Glutamatergic neuron (in vitro differentiated cells): ENCODE measurements at places on chromosomes 12 and 14. TPM values are rescaled to one million over a fixed set of nuclear protein-coding genes. Genes with fewer than 3 reads are reported as not detected.

Gene LTB4R2
- 8.9 TPM for total RNA-seq

Gene CDH24
- 164 TPM for total RNA-seq

Gene GUCY2C
- total RNA-seq, result not detected

Gene ANO4
- 38.0 TPM for total RNA-seq

Gene GDF3
- total RNA-seq, result 0.34 TPM

- DNase-seq, result no peak
- no peaks in the 10 kb centered on the region for H3K27me3 ChIP-seq
- H3K27ac ChIP-seq, result no peak overlapping the region
- no peak overlapping the region for H3K4me3 ChIP-seq
Measured at GRCh38 chr12:91163116-91163515, 19.5 kb downstream of the DCN start.

GRCh38 chr12:54134850-54135249 is 53.9 kb downstream of the SMUG1 start:
- H3K36me3 ChIP-seq, result no peaks in the 10 kb centered on the region
- DNase-seq, result no peak
- H3K27ac ChIP-seq, result no peak overlapping the region
- H3K4me1 ChIP-seq, result peaks cover 32% of the 10 kb centered on the region

GRCh38 chr12:20272801-20273200 is 95.5 kb upstream of the PDE3A start:
- H3K4me1 ChIP-seq, result peaks cover 4% of the 10 kb centered on the region
- H3K27me3 ChIP-seq, result no peaks in the 10 kb centered on the region
- H3K4me3 ChIP-seq, result no peak overlapping the region
- DNase-seq, result no peak
- H3K27ac ChIP-seq, result no peak overlapping the region

GRCh38 chr12:79058342-79058741 is 193.8 kb downstream of the SYT1 start:
- H3K27me3 ChIP-seq, result no peaks in the 10 kb centered on the region
- H3K4me1 ChIP-seq, result no peaks in the 10 kb centered on the region
- H3K36me3 ChIP-seq, result no peaks in the 10 kb centered on the region
- H3K27ac ChIP-seq, result no peak overlapping the region

GRCh38 chr12:131128556-131128955 is 174.8 kb downstream of the ADGRD1 start:
- peaks cover 12% of the 10 kb centered on the region for H3K27me3 ChIP-seq
- H3K27ac ChIP-seq, result peak overlapping the region; percentile 94
- no peak overlapping the region for H3K4me3 ChIP-seq
- H3K36me3 ChIP-seq, result no peaks in the 10 kb centered on the region
- peaks cover 19% of the 10 kb centered on the region for H3K4me1 ChIP-seq

GRCh38 chr14:104521816-104522745 is 57.5 kb upstream of the C14orf180 start:
- peaks cover 23% of the 10 kb centered on the region for H3K36me3 ChIP-seq
- H3K27me3 ChIP-seq, result peaks cover 7% of the 10 kb centered on the region
- no peaks in the 10 kb centered on the region for H3K4me1 ChIP-seq
- H3K27ac ChIP-seq, result no peak overlapping the region
- H3K4me3 ChIP-seq, result no peak overlapping the region
- no peak for DNase-seq

- H3K4me1 ChIP-seq, result peaks cover 31% of the 10 kb centered on the region
- no peak overlapping the region for H3K4me3 ChIP-seq
- no peaks in the 10 kb centered on the region for H3K36me3 ChIP-seq
- H3K27ac ChIP-seq, result no peak overlapping the region
- DNase-seq, result no peak
- H3K27me3 ChIP-seq, result peaks cover 2% of the 10 kb centered on the region
Measured at GRCh38 chr14:58707949-58708348, 70.2 kb downstream of the DACT1 start.

GRCh38 chr12:6699989-6700645 is 498 bp downstream of the PIANP start:
- peaks cover 8% of the 10 kb centered on the region for H3K36me3 ChIP-seq
- H3K27me3 ChIP-seq, result peaks cover 35% of the 10 kb centered on the region
- peak overlapping the region; percentile 98 for H3K27ac ChIP-seq
- peak overlapping the region; percentile 98 for H3K4me3 ChIP-seq
- peak; percentile 89 for DNase-seq

- DNase-seq, result no peak
- H3K27me3 ChIP-seq, result no peaks in the 10 kb centered on the region
- H3K36me3 ChIP-seq, result peaks cover 14% of the 10 kb centered on the region
- H3K4me3 ChIP-seq, result no peak overlapping the region
- H3K4me1 ChIP-seq, result peaks cover 3% of the 10 kb centered on the region
- no peak overlapping the region for H3K27ac ChIP-seq
Measured at GRCh38 chr12:105480162-105480561, 149.7 kb downstream of the C12orf75 start.

DNA sequence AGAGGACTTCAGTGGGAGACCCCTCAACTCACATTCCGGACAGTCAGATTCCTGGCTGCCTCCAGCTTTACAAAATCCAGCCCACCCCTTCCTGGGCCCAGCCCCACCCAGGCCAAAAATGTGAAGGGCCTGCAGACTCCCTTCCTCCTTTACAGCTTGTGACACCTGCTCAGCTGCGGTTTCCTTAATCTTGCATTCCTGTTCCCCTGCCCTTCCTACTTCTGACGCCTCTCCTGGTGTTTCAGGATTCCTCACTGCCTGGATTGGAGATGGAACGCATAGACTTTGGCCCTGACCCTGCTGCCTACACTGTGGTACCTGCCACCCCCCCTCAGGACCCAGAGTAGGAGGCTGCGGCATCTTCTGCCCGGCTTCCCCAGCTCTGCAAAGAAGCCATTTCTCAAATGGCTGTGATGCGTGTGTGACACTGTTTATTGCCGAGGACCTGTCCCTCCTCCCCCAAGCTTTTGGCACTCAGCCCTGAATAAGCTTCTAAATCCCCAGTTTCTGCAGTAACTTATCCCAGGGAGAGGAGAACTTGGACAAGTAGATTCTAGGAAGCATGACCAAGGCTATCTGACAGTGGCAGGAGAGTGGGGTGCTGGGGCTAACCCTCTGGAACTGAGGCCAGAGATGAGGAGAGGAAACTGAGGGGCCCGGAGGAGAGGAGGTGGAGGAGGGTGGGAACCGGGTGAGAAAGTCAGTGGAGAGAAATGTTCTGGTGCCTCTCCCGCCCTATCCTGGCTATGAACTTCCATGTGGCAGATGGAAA is 24.9 kb upstream of the BCDIN3D start:
- peaks cover 4% of the 10 kb centered on the region for H3K36me3 ChIP-seq
- no peak overlapping the region for H3K4me3 ChIP-seq
- H3K27ac ChIP-seq, result no peak overlapping the region
- H3K4me1 ChIP-seq, result peaks cover 36% of the 10 kb centered on the region
- peaks cover 8% of the 10 kb centered on the region for H3K27me3 ChIP-seq
- no peak for DNase-seq

DNA sequence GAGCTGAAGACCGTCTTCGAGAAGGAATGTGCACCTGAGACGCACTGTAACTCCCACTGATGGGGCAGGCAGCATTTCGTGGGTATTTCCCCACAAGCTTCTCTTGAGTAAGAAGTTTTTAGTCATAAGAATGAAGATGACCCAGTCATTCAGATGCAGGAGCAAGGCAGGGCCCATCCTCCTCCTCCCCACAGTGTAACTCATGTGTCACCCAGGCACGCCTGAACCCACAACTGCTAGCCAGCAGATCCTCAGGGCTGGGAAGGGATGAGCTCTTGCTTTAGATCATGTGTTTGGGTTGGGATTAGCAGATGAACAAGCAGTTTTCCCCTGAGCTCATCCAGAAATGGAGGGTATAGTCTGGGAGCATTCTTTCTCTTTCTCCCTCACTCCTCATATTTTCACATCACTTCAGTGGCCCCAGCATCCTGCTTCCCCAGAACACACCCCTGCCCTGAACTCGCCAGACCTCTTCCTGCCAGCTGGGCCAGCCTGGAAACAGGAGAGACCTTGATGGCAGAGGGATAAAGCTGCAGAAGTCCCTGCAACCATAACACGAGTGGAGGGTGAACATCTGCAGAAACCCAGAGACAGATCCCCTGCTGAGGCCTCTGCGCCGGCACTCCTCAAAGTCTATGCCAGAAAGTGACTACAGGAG is 73.3 kb downstream of the B4GALNT3 start:
- DNase-seq, result no peak
- peaks cover 5% of the 10 kb centered on the region for H3K27me3 ChIP-seq

DNA sequence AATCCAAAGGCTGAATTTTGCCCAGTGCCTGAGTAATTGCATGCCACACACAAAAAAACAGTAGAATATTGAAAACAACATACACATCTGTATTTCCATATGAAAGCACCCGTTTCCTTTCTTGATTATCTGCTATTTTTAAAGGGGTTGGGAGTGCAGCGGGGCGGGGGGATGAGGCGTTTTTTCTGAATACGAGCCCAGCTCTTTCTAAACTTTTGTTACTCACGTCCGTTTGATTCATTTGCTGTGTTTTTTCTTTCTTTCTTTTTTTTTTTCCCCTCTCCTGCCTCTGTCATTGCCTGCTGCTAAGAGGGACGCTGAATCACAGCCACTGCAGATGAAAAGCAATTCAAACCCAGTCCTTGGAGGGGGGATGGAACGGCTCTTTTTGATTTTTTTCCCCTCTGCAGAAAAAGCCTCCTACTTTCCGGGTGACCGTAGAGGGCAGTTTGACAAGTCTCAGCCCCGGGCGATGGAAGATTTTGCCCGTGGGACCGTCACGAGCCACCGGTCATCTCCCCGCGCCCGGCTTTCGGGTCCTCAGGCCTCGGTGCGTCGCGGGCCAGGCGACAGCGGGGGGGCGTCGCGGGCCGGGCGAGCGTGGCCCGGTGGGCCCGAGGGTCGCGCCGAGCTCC is 572 bp upstream of the RASSF8 start:
- H3K4me3 ChIP-seq, result peak overlapping the region; percentile 93
- no peaks in the 10 kb centered on the region for H3K36me3 ChIP-seq
- peak overlapping the region; percentile 87 for H3K27ac ChIP-seq
- no peak for DNase-seq

GRCh38 chr12:517538-517937 is 57.8 kb downstream of the B4GALNT3 start:
- H3K36me3 ChIP-seq, result no peaks in the 10 kb centered on the region
- H3K4me3 ChIP-seq, result no peak overlapping the region
- no peak for DNase-seq
- H3K4me1 ChIP-seq, result no peaks in the 10 kb centered on the region
- no peak overlapping the region for H3K27ac ChIP-seq

- no peak for DNase-seq
- no peak overlapping the region for H3K4me3 ChIP-seq
- H3K27ac ChIP-seq, result no peak overlapping the region
Measured at GRCh38 chr12:112599871-112600270, 181.1 kb downstream of the PTPN11 start.

GRCh38 chr12:51890133-51890464 is 2.2 kb downstream of the ANKRD33 start:
- peaks cover 3% of the 10 kb centered on the region for H3K27me3 ChIP-seq
- H3K27ac ChIP-seq, result no peak overlapping the region
- H3K36me3 ChIP-seq, result peaks cover 2% of the 10 kb centered on the region
- H3K4me1 ChIP-seq, result peaks cover 8% of the 10 kb centered on the region
- DNase-seq, result no peak

DNA sequence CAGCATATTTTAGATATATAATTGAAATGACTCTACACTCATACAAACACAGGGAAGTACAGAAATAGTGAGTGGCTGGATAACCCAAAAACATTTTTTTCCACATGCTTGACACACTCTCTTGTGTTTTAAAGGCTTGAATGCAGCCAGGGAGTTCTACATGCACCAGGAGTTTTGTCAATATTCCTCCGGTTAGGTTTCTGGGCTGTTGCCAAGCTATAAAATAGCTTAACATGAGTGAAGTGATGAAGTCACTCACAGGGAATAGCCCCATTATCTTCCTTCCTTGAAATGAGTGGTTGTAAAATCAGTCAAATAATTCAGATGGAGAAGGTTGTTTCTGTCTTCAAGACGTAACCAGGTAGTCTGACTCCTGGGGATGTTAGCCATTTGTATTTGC is 582.7 kb downstream of the SLC6A15 start:
- H3K36me3 ChIP-seq, result no peaks in the 10 kb centered on the region
- H3K27ac ChIP-seq, result no peak overlapping the region
- H3K4me1 ChIP-seq, result no peaks in the 10 kb centered on the region

DNA sequence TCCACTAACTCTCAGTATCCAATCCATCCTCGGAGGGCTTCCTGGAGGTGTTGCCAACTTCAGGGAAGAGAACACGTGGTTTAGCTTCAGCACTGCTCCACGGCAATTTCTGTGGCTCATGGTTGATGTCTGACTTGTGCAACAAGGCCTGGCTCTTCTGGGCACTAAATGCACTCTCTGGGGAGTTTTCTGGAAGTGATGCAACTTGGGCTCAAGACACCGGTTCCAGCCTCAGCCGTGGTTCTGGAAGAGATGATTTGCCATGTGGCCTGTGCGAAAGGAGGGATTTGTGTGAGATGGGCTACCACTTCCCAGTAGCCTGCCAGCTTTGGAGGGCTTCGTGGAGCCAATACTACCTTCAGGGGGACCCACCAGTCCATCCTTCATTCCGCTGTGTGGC is 118.6 kb upstream of the RTL1 start:
- H3K27ac ChIP-seq, result no peak overlapping the region
- peaks cover 10% of the 10 kb centered on the region for H3K27me3 ChIP-seq
- H3K36me3 ChIP-seq, result peaks cover 10% of the 10 kb centered on the region
- H3K4me3 ChIP-seq, result no peak overlapping the region

DNA sequence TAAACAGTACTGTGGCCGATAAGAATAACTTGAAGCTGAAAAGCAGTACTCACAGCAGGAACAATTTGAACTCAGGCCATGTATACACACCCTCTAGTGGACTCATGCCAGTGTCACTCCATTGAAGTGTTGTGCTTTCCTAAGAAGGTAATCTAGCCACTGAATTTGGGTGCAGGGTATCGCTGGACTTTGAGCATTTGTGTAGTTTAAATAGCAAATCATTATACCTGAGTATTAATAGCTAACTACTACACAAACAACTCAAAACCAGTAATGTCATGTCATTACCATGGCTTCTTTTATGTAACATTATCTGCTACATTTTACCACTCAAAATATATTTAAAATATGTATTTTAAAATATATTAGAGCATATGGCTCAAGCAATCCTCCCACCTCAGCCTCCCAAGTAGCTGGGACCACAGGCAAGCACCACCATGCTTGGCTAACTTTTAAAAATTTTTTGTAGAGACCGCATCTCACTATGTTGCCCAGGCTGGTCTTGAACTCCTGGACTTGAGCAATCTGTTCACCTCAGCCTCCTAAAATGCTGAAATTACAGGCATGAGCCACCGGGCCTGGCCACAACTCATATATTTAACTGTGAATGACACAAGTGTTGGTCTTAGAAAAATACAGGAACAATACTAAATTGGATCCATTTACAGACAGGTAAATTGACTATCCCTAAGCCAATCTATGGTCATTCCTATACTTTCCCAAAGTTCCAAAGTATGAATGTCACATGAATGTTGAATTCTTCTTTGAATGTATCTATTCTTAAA is 25.6 kb upstream of the ARID4A start:
- H3K36me3 ChIP-seq, result no peaks in the 10 kb centered on the region
- no peak for DNase-seq
- peaks cover 2% of the 10 kb centered on the region for H3K4me1 ChIP-seq
- H3K27me3 ChIP-seq, result no peaks in the 10 kb centered on the region

- DNase-seq, result no peak
- peaks cover 12% of the 10 kb centered on the region for H3K27me3 ChIP-seq
- no peaks in the 10 kb centered on the region for H3K4me1 ChIP-seq
Measured at GRCh38 chr14:75280831-75281653, 2.4 kb downstream of the FOS start.

- peaks cover 12% of the 10 kb centered on the region for H3K4me1 ChIP-seq
- peak; percentile 87 for DNase-seq
- H3K27ac ChIP-seq, result peak overlapping the region; percentile 23
Measured at GRCh38 chr14:53953002-53953827, 3.4 kb downstream of the BMP4 start.
